ENCODE measurements at places on chromosomes 1 and 21.

GRCh38 chr1:152179566-152179965, 20.5 kb upstream of the RPTN start:
- no peak for DNase-seq

GRCh38 chr1:109135940-109136339, 22.0 kb downstream of the ELAPOR1 start:
- no peak for DNase-seq

DNA sequence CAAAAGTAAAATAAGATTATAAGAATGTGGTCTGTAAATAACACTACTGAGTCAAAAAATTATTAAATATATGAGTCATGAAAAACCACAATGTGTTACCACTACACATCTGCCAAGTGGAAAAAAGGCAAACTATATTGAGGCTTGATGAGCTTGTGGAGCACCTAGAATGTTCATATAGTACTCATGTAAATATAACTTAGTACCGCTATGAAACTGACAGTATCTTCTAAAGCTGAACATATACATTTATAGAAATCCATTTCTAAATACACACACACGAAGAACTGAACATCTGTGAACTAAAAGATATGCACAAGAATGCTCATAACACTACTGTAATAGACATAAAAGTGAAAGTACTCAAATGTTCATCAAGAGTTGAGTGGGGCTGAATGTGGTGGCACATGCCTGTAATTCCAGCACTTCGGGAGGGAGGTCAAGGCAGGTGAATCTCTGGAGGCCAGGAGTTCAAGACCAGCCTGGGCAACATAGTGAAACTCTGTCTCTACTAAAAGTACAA, 18.5 kb upstream of the GBP3 start:
- no peak for DNase-seq

DNA sequence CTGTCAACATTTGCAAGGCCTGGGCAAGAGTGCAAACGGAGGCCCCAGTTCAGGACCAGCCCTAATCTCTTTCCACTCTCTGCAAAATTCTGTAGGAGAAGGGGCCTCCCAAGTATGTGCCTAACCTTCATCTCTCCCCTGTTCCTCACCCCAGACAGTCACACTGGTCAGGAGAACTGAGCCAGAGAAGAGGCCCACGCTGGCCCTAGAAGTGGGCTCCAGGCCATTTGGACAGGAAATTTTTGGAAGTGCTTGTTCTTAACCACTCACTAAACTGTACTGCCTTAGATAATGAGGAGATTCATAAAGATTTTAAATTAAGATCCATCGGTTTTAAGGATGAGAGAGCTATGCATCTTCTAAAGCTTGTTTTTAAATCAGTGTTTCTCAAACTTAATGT, 129.7 kb upstream of the ADGRL2 start:
- DNase-seq = no peak

DNA sequence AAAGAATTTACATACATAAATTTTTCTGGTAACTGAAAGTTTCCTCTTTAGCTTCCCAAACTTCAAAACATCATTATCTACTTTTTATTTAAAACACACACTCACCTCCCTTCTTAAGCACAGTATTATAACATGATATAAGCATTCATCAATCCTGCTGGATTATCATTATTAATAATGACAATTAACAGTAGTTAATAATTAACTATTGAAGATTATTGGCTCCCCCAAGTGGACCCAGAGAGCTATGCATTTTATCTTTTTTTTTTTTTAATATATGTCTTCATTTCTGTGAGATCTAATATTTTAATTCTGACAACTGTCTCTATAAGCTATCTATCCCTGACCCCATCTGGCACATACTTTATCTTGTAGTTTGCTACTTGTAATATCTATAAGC, 252.1 kb upstream of the CACYBP start:
- no peak for DNase-seq

GRCh38 chr1:77950873-77951272, 28.0 kb downstream of the FUBP1 start:
- DNase-seq = no peak

DNA sequence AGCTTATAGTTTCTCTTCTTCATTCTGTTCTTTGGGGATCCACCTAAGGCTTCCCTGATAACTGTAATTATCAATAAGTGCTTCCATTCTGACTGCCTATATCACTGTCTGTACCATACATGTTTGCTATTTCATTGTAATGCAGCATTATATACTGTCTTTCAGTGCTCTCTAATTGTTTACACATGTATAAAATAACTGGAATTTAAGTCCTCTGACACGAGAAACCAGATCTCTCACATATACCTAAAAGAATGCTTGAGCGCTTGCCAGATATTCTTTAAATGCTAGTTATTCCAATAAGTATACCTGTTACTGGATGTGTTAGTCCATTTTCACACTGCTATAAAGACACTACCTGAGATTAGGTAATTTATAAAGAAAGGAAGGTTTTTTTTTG, 34.7 kb downstream of the CELF3 start:
- DNase-seq = no peak

- DNase-seq = no peak
These were observed 42.2 kb downstream of the RAP1GAP start for GRCh38 chr1:21626921-21627339.

Data from activated CD4-positive, alpha-beta T cell treated with anti-CD3 and anti-CD28 coated beads for 1 hour (primary cell).